ENCODE measurements at places on chromosomes 16 and 17.

DNA sequence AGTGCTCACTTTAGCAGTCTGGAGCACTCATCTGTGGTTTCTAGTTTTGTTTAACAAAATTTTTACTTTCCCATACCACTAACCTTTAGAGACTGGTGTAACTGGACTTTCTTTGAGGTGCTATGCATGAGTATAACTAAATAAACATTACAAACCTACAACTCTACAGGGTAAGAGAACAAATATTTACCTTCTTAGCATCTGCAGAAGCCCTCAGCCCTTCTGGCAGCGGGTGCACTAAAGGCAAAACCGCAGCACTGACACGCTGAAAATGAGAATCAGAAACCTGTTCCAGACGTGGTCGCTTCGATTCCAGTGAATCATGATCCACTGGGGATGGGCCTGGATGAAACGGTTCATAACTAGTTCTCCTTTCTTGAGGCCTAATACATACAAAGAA lies 43.7 kb downstream of the NCOR1 start:
- DNase-seq = no peak

DNA sequence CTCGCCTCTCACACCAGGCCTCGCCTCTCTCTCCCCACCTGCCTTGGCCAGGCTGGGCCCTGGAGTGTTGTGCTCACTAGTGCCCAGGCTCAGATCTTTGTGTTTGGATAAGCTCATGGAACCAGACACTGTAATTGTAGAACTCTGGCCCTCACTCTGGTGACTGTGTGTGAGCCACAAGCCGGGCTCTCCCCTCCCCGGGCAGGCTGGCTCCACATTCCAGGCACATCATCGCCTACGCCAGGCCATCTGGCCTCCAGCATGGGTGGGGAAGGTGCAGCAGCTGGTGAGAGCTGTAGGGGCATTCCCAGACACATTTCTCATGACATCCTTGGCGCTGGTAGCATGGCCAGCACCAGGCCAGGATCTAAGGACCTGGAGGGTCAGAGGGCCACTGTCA lies 202.3 kb downstream of the RAB11FIP4 start:
- peak; percentile 41 for DNase-seq

DNA sequence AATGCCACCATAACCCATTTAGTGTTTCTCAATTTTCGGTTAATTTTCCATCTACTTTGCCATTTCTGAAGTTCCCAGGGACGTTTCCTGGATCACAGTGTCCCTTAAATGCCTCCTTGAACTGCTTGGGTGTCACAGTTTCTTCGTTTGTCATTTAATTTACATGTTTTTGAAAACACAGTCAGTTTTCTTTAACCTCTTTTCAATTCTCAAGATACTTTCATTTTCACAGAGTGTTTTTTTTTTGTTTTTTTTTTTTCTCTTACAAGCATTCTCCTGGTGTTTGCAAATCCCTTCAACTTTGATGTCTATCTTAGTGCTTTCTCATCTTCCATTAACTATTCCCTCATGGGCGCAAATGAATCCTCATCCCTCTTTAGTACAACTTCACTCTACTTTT lies 283.7 kb downstream of the GRIN2A start:
- DNase-seq = no peak

GRCh38 chr16:58644765-58645487 lies 15.3 kb upstream of the CNOT1 start:
- no peak for DNase-seq

- no peak for DNase-seq
Observed at GRCh38 chr16:89179148-89179484, 7.6 kb downstream of the CDH15 start.

DNA sequence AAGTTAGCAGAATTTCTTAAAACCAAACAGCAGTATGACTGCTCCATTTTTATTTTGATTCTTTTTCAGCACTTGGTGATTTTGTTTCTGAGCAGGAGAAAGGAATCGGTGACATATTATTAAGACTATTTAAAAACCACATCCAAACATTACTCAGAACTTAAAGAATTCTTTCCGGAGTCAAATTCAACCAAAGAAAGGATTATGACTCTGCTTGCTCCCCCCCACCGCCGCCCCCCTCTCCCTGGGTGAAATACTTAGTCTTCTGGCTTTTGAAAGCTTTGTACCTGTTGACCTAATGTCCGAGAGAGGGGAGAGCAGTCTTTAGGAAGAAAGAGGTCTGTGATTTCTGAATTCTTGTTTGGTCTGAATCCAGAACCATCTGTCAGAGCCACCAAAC lies 17.9 kb upstream of the COL1A1 start:
- peak; percentile 88 for DNase-seq

DNA sequence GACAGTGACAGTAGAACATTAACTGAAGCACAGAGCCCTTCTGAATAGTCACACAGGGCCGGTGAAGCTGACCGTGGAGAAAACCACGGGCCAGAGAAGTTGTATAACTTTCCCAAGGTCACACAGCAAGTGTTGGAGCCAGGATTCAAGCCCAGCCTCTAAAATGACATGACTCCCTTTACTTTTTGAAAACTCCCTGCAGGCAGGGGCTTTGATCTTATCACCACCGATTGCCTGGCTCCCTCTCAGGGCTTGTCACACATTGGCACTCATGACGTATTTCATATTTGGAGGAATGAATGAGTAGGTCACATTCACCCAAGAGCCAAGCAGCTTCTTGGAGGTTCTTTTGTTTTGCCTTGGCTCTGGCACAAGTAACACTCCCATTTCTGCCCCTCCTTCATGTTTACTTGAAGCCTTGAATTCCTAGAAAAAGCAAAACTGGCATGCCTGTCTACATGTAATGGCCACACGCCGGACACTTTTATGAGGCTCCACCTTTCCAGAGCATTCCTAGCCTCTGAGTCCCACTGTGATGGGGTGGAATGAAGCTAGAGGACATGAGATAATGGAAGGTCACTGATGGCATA lies 13.3 kb upstream of the RBBP6 start:
- DNase-seq = peak; percentile 93

GRCh38 chr17:31908386-31908785 lies 6.9 kb upstream of the UTP6 start:
- no peak for DNase-seq

DNA sequence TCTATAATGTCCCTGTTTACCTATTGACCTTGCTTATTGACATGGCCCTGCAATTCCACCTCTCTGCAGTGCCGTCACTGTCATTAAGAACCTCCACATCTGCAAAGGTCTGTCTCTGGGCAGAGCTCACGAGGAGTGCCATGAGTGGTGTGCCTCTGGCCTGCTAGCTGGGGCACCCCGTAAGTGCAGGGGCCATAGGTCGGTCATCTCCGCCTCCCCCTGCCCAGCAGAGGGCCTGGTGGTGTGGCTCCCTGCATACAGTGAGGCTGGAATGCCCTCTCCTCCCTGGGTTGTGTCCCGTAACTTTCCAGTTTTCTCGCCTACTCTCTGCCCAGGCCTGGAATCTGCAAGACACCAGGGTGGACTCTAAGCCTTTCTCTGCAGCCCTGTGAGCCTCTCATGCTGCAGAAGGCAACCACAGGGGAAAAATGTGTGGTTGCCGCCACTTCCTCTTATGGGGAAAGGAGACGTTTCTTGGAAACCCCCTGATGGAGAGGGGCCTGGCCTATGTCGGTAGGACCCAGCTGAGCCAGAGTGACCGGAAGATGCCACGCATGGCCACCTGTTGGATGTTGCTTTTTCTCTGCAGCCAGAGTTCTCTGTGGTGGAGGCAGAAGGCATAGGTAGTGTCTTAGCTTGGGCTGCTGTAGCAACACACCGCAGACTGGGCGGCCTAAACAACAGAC lies 2.7 kb upstream of the SNX20 start:
- DNase-seq = no peak

- peak; percentile 58 for DNase-seq
Observed at GRCh38 chr16:19130852-19131824, 17.4 kb downstream of the ITPRIPL2 start.

GRCh38 chr17:82884341-82884969 lies 44.6 kb upstream of the ZNF750 start:
- peak; percentile 36 for DNase-seq

DNA sequence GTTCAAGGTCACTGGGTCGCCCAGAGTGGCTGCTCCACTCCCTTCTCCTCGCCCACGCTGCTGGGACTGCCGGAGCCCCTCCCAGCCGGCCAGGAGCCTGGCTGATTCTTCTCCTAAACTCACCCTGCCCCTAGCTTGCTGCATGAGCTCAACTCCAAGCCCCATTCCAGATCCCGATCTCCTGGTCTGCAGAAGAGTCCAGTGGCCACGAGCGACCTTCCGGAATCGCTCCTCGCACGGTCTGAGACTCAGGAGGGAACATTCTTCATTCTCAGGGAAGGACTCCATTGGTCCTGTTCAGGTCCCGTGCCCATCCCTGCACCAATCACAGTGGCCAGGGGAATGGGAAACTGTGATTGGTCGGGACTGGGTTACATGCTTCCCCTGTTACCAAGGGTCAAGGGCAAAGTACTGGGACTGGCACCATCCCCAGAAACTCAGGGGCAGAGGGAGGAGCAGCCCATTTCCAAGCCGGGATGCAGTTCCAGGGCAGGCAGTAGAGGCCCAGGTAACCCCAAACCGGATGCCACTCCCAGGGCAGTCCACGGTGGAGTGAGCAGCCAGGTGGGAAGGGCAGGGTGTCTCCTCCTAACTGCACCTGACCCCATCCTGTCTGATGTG lies 24.5 kb upstream of the CIBAR2 start:
- DNase-seq = peak; percentile 58

DNA sequence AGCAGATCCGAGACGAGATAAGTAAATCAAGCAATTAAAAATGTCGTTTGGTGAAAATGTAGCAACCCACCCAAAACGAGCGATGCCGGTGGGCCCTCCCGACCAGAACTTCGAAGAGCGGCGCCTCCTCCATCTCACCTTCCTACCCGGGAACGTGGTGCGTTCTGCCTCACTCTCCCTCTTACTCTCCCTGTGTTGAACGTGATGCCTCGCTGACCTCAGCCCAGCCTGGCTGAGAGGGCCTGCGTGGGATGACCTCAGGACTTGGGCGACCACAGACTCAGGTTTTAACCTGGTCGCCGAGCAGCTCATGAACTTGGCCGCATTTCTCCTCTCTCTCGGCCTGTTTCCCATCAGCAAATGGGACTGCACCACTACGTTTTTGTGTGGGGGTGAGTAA lies 69.7 kb upstream of the RPL38 start:
- DNase-seq = no peak

- DNase-seq = no peak
Observed at GRCh38 chr16:83494459-83494858, 313.3 kb upstream of the HSBP1 start.

- DNase-seq = no peak
Observed at GRCh38 chr17:12521416-12521815, 144.3 kb upstream of the MYOCD start.

- DNase-seq = no peak
Observed at GRCh38 chr17:38745545-38745944, 2.6 kb downstream of the PCGF2 start.

DNA sequence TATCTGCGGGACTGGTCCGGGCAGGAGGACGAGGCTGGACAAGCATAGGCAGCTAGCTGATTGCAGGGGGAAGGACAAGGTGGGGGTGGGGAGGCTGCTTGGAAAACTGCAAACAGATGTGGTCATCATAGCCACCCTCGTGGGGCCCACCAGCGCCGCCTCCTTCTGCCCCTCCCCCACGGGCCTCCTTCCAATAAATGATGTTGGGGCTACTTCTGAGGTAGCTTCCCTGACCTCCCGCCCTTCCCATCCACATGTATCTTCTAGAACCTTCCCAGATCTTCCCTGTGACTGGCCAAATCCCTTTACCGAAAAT lies 12.3 kb upstream of the CDC42EP4 start:
- DNase-seq = no peak

DNA sequence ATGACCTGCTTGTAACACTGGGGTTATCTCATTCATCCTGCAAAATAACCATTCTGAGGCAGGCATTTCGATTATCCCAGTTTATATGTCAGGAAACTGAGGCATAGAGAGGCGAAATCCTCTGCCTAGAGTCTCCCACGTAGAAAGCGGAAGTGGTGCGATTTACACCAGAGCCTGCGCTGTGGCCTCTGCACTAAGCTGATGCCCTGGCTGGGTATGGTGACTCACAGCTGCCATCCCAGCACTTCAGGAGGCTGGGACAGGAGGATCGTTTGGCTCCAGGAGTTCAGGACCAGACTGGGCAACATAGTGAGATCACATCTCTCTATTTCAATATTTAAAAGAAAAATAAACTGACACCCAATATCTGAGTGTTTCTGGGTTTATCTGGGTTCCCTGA lies 59.3 kb upstream of the BCO1 start:
- no peak for DNase-seq

GRCh38 chr17:8126491-8127066 lies 2.7 kb upstream of the HES7 start:
- peak; percentile 38 for DNase-seq

GRCh38 chr16:15507301-15507958 lies 73.0 kb downstream of the BMERB1 start:
- peak; percentile 84 for DNase-seq

DNA sequence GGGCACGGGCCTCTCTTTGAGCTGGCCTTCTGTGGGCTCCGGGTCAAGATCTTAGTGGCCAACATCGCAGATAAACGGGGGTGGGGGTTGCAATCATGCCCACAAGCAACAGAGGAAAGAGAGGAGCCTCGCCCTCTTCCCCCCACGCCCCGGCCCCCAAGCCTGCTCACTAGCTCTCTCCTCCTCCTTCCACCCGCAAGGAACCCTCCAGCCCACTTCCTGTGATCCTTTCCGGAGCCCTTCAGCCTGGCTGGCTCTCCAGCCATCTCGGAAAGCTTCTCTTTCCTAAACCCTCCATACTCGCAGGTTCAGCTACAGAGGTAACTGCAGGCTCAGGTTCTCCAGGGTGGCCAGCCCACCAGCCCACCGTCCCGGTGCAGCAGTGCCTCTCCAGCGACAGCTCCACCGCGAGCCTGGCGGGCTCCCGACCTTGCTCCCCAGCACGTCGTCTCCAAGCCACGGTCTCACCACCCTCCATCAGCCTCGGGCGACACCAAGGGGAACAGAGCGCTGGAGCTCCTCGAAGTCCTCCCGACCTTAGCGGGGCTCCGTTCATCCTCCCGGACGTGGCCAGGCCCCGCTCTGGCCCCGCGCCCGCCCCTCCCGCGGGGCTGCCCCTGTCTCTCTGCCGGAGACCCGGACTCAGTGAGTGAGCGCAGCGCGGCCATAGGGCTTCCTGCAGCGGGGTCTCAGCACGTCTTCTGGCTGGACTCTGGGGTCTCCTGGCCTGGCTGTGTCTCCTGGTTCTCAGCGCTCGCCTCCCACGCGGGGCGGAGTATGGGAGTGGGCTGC lies 12.9 kb upstream of the ODF4 start:
- peak; percentile 12 for DNase-seq

DNA sequence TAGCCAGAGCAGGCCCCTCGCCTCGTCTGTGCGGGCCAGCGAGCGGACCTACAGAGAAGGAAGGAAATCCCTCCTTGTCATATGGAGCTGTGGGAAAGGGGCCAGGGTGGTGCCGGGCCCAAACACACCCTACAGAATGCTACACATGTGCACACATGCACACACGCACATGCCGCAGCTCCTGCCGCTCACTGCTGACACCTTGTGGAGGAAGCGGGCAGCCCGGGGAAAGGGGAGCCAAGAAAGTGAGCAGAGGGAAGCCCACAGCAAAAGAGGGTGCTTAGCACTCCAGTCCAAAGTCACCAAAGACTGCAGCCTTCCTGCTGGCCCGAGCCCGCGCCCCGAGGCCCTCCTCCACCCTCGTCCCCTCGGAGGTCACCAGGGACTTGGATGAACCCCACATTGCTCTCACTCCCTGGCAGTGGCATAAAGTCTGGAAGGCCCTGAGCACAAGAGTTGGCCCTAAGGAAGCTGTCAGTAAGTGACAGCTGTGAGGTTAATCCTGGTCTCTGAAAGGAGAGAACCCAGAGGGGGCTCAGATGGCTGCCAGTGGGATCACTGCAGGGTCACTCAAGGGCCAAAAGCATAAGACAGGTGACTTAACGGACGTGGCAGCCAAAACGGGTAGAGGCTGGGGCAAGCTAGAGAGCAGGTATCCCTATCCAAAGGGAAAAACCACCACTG lies 68.2 kb downstream of the MYO18A start:
- peak; percentile 69 for DNase-seq

GRCh38 chr17:75721463-75722011 lies 278 bp downstream of the ITGB4 start:
- no peak for DNase-seq

Measured in fibroblast of the aortic adventitia (primary cell).